ENCODE measurements at places on chromosomes 4 and X.
A peak's percentile ranks its signal among the peaks of the same experiment; 100 is the strongest.

GRCh38 chrX:150848914-150849365 lies 49.5 kb downstream of the CD99L2 start:
- DNase-seq = no peak

- no peak for DNase-seq
These were observed 79.7 kb upstream of the OTUD4 start for GRCh38 chr4:145260091-145260490.

DNA sequence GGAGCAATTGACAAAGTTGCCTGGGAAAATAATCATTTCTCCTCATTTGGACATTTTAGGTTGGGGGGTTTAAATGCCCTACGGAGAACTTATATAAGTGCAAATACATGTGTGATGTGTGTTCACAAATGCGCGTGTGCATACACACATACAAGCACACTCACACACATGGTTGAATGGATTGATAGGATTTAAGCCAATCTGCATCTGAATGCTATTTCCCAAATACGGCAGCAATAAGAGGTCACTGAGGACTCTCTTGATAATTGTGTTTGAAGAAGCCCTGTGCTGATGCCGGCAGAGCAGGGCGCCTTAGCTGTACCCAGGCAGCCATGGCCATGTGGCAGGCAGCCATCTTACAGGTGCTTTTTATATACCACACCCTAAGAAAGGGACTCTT lies 165.3 kb upstream of the LEF1 start:
- no peak for DNase-seq

DNA sequence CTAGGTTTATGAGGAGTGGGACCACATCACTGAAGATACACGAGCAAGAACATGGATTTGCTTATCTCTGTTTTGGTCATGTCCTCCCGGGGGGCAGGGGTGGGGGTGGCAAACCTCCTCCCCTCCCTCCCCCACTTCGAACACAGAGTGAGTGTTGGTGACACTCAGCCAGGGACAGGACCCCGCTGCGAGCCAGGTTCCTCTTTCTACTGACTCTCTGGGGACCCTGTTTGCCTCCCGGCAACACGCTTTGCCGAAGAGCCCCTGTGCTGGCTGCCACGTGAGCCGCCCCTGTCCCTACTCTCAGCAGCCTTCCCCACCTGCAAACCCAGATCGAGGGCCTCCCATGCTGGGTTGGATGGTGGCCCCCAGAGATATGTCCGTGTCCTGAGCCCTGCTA lies 34.7 kb downstream of the P2RY8 start:
- no peak for DNase-seq

GRCh38 chr4:54517781-54518444 lies 139.8 kb upstream of the KIT start:
- DNase-seq = no peak

- DNase-seq = peak; percentile 6
These were observed 177.9 kb downstream of the AFAP1 start for GRCh38 chr4:7761720-7762119.

All from stimulated activated CD4-positive, alpha-beta T cell treated with anti-CD3 and anti-CD28 coated beads, Interleukin-1b, Interleukin-23, amount 100 ng/mL, for 1 hour (primary cell).